ENCODE measurements at places on chromosomes 4 and X.

- no peak for DNase-seq
These were observed 23.3 kb downstream of the GLRA3 start for GRCh38 chr4:174805746-174806145.

GRCh38 chr4:126038502-126039144, 723.9 kb downstream of the FAT4 start:
- DNase-seq: no peak

DNA sequence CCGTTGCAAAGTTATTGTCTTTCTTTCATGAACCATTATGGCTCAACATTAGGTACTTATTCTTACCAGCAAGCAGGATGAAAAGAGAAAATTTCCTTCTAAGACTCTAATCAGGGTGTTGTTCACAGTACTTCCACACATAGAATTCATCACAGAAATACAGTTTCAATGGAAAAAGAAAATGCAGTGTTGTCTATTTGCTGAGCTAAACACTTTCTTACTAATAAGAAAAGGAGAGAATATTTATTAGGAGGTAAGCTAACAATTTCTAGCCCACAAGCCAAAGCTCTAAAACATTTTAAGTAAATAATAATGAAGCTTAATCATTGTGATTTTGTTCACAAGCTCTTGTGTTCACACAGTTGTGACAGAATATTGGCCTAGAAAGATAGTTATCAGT, 1772.8 kb upstream of the PCDH7 start:
- no peak for DNase-seq

DNA sequence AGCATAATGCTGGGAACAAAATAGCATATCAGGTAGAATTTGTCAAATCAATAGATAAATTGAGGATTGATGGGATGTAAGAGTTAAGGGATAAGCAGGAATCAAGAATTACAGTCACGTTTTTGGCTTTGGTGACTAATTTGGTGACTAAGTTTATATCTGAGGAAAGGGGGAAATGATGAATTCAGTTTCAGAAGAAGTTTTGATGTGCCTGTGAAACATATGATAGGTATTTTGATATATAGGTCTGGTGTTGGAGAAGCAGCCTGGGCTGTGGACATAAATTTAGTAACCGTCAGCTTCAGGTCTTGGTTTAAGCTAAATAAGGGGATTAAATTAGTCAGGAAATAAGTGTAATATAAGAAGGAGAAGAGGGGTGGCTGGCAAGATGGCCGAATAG, 79.0 kb upstream of the EDA2R start:
- DNase-seq: no peak

DNA sequence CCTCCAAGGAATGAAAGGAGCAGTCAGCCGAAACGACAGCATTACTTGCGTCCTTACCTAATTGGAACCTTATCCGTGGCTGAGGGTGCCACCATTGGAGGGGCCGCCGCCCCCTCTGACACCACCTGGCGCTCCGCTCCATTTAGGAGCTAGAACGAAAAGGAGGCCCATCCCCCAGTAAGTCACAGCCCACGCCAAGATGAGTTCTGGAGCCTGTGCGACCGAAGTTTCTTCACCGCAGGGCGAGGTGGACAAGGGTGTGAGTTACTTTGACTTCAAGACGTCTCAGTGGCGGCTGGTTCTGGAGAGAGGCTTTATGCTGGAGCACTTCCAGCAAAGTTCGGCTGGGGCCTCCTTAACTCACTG, 729 bp upstream of the IRF2 start:
- peak; percentile 28 for DNase-seq

GRCh38 chrX:1246816-1247215, 21.8 kb upstream of the CSF2RA start:
- peak; percentile 70 for DNase-seq
